ENCODE measurements at places on chromosomes 7 and 10.

- DNase-seq = no peak
Observed at GRCh38 chr7:54831644-54832095, 72.7 kb upstream of the SEC61G start.

DNA sequence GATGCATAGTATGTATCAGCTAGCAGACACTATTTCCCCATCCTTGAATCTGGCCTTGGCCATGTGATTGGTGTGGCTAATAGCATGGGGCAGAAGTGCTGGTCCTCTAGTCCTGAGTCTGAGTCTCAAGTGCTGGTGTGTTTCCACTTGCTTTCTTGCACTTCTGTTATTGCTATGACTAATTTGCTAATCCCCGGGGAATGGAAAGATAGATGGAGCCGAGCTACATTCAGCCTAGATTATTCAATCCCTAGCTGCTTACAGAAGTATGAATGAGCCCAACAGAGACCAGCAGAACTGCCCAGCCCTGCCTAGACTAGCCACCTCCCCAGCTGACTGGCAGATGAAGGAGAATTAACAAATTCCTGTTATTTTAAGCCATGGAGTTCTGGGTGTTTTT lies 53.2 kb upstream of the SYPL1 start:
- DNase-seq = no peak

DNA sequence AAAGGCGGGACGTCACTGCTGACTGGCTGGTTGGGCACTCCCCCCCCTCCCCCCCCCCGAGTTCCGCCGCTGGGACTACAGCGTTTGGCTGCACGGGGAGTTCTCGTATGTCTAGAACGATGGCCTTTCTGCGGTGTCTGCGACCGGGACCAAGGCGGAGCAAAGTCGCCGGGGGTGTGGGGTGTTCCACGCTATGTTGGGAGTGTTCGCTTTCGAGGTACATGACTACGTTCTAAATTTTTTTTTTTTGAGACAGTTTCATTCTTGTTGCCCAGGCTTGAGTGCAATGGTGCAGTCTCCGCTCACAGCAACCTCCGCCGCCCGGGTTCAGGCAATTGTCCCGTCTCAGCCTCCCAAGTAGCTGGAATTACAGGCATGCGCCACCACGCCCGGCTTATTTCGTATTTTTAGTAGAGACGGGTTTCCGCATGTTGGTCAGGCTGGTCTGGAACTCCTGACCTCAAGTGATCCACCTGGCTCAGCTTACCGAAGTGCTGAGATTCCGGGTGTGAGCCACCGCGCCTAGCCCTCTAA lies 573 bp upstream of the IDI1 start:
- no peak for DNase-seq

DNA sequence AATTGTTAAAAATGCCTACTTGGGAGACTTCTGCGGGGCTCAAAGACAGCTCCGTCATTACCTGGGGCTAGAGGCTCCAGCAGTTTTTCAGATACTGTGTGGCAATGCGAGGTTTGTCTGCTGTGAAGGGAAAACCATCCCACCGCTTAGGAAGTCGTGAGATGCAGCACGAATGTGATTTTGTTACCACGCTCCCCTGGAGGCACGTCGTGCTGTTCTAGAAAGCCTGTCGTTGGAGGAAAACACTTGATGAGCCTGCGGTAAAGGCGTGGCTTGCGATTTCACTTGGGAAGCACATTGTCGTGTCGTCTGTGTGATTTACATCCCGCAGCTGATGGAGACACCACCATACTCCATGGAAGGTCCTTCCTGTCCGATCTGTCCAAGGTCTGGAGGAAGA lies 39.3 kb downstream of the CAMK1D start:
- DNase-seq = no peak

- no peak for DNase-seq
Observed at GRCh38 chr7:125316466-125316865, 386.8 kb upstream of the POT1 start.

DNA sequence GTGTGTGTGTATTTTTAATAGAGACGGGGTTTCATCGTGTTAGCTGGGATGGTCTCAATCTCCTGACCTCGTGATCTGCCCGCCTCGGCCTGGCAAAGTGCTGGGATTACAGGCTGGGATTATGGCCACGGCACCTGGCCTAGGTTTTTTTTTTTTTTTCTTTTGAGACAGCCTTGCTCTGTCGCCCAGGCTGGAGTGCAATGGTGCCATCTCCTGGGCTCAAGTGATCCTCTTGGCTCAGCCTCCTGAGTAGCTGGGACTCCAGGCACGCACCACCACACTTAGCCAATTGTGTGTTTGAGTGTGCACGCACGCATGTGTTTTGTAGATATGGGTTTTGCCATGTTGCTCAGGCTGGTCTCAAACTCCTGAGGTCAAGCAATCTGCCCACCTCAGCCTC lies 629.8 kb downstream of the ETV1 start:
- DNase-seq = no peak
